CD8-positive, alpha-beta memory T cell (primary cell): ENCODE measurements at places on chromosomes 5 and 9.

- no peak for DNase-seq
Observed at GRCh38 chr9:4327504-4328191, 27.8 kb upstream of the GLIS3 start.

DNA sequence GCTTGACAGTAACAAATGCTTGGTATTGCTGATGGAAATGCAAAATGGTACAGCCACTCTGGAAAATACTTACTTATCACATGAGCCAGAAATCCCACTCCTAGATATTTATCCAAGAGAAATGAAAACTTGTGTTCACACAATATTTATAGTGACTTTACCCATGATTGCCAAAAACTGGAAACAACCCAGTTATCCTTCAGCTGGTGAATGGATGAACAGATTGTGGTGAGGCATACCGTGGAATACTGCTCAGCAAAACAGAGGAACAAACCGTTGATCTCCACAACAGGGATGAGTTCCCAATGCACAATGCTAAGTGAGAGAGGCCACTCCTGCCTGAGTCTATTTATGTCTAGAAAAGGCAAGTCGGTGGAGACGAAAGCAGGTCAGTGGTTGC is 40.5 kb upstream of the LRRC14B start:
- no peak for DNase-seq

DNA sequence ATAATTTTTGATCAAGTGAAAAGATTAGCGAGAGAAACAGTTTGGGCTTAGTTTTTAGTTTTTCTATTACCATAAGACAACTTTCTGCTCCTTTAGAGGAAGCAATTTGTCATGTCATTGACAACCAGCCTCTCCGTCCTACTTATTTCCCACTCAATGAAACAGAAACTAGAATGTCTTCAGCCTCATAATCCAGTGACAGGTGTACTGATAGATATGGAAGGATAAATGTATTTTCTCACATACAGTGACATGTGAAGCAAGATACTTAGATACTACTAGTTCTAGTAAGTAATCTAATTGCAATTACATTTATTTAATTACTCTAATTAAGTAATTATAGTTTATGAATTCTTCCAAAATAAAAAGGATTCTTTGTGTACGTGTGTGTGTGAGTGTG is 429.7 kb downstream of the CDH10 start:
- DNase-seq, result no peak

DNA sequence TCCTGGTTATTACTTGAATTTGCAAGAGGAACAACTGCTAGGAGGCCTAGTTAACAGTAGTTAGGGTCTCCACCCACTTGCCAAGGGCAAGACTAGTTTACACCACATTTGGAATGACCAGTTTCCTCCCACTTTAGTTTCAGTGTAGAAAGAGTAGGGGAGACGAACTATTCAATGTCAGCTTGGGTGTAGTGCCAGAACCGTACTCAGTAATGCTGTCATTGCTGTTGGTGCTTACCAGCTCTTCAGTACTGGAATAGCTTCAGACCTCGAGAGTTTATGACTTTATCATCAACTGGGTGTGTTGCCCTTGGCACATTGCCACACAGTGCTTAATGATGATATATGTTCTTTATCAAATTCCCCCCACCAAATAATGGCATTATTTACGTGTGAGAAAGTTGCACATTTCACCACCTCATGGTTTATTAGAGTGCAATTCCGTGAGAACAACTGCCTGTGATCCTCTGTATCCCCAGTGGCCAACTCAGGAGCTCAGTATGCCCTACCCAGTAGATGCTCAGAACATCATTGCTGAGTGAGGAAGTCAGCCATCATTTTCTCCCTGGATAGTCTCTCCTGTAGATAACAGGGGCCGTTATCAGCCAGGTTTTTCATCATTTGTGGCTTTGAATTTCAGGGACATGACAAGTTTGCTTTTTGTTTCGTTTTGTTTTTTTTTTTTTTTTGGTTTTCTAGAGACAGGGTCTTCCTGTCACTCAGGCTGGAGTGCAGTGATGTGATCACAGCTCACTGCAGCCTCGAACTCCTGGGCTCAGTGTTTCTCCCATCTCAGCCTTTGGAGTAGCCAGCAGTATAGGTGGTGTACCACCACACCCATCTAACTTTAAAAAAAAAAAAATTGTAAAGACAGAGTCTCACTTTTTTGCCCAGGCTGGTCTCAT is 67.3 kb downstream of the DOCK8 start:
- peak; percentile 55 for DNase-seq

DNA sequence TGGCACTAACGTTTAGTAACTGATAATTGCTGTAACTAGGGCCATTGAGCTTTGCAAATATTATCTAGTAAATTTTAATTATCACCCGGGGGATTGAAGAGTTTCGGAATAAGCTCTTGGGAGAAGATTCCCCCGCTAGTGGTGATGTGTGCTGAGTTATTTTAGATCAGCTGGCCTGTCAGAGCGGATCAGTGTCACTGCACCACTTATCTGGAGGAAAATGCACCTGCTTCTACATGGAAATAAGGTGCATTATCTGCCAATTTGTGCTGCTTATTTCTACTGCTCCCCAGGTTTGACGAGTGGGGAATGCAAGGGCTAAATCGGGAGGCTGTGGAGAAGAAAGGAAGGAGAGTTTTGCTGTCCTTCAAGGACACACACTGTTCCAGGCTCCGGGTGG is 518.6 kb downstream of the TLE4 start:
- no peak for DNase-seq

DNA sequence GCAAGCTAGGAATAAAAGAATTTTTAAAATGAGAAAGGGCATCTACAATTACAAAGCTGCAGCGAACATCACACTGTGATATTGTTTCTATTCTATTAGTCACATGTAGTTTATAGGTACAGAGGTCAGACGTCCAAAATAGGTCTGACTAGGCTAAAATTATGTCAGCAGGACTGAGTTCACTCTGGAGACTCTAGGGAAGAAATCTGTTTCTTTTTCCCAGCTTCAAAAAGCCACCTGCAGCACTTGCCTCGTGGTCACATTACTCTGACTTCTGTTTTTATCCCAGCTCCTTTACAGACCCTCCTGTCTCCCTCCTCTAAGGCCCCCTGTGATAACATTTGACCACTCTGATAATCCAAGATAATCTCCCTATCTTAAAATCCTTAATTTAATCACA is 5.1 kb upstream of the CKS2 start:
- DNase-seq, result no peak

DNA sequence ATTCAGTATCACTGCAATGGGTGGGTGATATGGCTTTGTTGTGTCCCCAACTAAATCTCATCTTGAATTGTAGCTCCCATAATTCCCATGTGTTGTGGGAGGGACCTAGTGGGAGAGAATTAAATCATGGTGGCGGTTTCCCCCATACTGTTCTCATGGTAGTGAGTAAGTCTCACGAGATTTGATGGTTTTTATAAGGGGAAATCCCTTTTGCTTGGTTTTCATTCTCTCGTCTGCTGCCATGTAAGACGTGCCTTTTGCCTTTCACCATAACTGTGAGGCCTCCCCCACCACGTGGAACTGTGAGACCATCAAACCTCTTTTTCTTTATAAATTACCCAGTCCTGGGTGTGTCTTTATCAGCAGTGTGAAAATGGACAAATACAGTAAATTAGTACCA is 9.5 kb upstream of the NANS start:
- no peak for DNase-seq

- peak; percentile 40 for DNase-seq
Observed at GRCh38 chr9:128026773-128027541, 40.2 kb downstream of the NAIF1 start.

DNA sequence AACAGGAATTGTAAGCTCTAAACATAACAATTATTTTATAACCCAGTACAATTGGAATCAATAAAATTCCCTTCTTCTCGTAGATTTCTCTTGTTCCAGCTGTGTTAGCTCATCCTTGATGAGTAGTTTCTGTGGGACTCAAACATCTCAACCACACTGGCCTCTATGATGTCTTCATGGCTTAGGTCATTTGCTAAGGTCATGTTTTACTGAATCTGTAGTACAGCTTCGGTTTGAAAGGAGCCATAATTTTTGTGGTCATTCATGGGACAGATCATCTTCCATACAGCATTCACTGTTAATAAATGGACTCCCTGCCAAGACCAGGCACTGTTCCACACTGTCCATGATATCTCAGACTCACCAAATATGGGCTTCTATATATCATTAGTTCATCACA is 369.0 kb upstream of the RFX3 start:
- DNase-seq, result no peak

GRCh38 chr9:92486371-92486770 is 4.1 kb upstream of the ASPN start:
- no peak for DNase-seq

- DNase-seq, result peak; percentile 36
Observed at GRCh38 chr9:136726631-136727191, 14.3 kb downstream of the DIPK1B start.

GRCh38 chr5:109701252-109701651 is 11.5 kb downstream of the MAN2A1 start:
- no peak for DNase-seq

- DNase-seq, result no peak
Observed at GRCh38 chr9:89080193-89080592, 88.9 kb downstream of the S1PR3 start.

DNA sequence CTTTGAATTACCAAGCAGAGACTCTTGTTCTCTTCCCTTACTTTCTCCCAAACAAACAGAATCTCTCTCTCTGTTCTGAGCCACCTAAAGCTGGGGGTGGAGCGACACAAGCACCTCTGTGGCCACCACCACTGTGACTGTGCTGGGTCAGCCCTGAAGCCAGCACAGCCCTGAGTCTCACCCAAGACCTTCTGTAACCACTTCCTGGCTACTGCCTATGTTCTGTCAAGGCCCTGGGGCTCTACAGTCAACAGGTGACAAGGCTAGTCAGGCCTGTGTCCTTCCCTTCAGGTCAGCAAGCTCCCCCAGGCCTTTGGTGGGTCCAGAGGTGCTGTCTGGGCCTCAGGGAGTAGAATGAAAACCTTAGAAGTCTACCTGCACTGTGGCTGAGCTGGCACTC is 26.1 kb upstream of the SLC28A3 start:
- DNase-seq, result no peak

DNA sequence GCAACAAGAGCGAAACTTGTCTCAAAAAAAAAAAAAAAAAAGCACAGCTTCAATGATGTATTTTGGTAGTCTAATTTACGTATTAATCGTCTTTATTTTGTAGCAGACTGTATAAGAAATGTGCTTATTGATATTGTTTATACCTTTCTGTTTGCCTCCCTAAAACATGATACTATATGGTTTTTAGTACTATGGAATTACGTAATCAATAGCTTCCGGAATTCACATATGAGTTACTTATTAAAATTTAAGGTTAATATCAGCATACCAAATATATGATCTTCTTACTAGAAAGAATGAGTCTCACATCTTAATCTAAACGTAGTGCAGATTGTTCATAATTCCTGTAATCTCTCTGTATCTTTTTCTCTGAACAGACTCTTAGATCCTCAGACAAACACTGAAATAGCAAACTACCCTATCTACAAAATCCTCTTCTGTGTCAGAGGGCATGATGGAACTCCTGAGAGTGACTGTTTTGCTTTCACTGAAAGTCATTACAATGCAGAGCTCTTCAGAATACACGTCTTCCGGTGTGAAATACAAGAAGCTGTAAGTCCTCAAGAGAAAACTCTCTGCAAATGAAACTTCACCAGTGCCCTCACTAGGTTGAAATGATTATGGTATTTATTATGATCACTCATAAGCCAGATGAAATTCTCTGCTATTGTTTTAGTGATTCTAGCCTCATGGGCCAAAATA is 44.4 kb upstream of the GPR21 start:
- no peak for DNase-seq

GRCh38 chr9:76221423-76221822 is 172.8 kb downstream of the RFK start:
- DNase-seq, result no peak

DNA sequence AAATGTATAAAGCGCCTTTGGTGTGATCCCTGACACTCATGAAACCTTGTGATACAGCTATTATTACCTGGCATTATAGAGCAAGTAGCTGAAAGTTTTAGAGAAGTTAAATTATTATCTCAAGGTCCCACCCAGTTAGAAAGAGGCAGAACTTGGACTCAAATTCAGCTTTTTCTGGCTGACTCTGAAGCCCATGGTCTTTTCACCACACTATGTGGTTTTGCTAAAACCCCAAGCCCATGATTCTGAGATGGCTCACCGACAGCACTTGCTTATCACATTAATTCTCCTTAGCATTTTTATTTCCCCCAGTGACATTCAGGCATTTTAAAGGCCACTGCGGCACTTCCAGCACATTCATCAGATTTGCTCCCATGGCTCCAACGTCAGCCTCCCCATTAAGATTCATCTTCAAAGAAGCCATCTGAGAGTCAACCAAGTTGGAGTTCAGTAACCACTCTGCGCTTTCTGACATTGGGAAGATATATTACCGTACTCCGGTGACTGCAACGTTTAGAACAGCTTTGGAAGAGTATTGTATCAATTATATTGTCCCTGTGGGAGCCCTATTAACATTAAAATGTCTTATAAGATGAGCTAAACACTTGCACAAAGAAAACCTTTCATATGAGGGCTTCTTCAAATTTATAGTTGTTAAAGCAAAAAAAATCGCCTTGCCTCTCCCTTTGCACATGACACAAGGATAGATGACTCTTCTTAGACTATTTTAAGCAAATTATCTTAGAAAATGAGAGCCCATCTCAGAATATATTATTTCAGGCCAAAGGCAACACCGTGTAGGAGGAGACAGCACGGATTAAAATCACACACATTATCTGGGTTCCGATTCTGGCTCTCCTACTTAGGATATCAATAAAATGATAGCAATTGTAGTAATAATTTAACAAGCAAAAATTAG is 638.1 kb downstream of the ACTL7B start:
- no peak for DNase-seq

- no peak for DNase-seq
Observed at GRCh38 chr9:129474740-129475404, 146.0 kb downstream of the C9orf50 start.

- DNase-seq, result no peak
Observed at GRCh38 chr9:89880721-89881120, 275.9 kb downstream of the GADD45G start.

DNA sequence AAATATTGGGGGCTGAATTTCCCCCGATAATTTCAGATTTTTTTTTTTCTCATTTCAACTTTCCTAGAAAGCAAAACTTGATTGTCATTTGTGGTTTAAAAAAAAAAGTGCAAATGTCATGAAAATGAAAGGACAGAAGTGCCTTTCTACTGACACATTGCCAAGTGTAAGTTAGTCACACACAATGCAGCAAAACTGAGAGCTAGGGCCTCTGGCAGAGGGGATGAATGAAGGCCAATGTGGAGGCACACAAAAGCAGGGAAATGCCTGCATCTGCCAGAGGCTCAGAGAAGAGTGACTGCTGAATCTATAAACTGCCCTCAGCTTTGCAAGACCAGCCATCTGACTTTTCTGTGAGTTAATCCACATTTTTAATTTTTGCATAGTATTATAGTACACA is 6.8 kb upstream of the IFNA5 start:
- DNase-seq, result no peak
